ENCODE measurements at places on chromosomes 1 and 21.
A peak's percentile ranks its signal among the peaks of the same experiment; 100 is the strongest.

GRCh38 chr1:77889671-77890070, 1.2 kb downstream of the NEXN start:
- DNase-seq, result no peak

DNA sequence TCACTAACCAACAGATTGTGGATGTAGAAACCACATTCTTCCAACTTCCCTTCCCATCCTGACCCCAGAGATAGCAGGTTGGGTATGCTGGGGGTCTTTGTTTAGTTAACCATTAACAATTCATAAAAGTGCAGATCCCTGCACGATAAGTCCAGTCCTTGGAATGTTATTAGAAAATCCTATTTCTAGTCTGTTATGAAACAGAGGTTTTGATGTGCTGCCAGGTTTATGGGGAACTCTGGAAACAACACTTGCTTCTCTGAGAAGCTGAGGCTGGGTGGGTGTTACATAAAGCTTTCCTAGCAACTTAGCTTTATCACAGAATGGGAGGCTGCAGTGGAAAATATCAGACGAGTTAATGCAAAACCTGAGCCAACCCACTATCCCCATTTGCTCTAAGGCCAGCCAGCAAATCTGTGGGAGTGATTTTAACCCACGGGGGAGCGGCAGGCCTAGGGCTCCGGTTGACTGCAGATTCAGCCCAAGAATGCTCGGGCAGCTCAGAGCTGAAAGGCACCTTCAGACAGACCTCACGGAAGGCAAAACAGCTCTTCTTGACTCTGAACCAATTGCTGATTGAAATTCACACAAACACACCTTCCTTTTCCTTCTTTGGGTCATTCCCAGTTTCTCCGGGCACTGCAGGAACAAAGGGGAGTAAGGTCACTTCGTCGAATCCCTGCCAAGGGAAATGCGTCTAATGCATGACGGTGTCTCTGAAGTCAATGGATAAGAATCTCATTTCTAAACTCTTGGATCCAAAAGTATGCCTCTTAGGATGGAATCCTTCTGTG, 111.7 kb upstream of the IRF2BP2 start:
- peak; percentile 76 for DNase-seq

DNA sequence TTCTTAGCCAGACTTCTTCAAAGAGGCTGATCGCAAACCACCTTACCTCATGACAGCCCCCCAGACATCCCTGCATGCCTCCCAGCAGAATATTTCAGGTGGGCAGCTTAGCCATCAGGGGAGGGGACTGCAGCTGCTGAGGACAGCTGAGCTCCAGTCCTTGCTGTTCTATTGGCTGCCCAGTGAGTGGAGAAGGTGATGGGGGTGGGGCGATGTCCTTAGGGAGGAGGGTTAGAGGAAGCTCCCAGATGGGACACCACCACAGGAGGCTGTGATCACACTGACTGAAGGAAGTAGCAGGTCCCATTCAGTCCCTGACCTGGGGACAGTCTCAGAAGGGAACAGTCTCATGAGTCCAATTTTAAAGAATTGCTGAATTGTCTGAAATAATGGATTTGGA, 38.3 kb downstream of the GJA5 start:
- no peak for DNase-seq

- DNase-seq, result no peak
These were observed 12.8 kb upstream of the KAZN start for GRCh38 chr1:14585728-14586127.

- no peak for DNase-seq
These were observed 4.0 kb downstream of the EDN2 start for GRCh38 chr1:41480204-41481108.

DNA sequence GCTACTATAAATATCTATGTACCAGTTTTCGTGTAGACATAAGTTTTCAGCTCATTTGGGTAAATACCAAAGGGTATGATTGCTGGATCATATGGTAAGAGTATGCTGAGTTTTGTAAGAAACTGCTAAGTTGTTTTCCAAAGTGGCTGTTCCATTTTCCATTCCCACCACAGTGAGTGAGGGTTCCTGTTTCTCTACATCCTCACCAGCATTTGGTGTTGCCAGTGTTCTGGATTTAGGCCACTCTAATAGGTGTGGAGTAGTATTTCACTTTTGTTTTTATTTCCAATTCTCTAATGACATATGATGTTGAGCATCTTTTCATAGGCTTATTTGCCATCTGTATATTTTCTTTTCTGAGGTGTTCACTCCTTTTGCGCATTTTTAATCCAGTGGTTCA, 112.2 kb downstream of the GALNT2 start:
- DNase-seq, result no peak

GRCh38 chr21:35039595-35040289, 9.4 kb downstream of the RUNX1 start:
- no peak for DNase-seq

DNA sequence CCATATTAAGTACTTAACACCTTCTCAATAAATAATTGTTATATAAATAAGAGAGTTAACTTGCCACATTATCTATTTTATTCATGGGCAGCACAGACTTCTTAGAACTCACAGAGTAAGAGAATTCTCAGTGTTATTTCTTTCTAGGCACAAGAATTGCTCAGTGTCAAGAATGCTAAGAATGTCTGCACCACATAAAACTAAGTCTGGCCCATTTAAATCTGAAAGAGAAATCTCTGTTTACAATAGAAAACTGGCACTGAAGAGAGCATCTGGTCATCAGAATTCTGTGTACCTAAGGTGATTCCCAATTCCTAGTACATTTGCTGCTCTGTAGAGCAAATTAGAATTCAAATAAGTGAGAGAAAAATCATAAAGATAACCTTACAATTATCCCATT, 3.8 kb downstream of the OR10K2 start:
- DNase-seq, result no peak

DNA sequence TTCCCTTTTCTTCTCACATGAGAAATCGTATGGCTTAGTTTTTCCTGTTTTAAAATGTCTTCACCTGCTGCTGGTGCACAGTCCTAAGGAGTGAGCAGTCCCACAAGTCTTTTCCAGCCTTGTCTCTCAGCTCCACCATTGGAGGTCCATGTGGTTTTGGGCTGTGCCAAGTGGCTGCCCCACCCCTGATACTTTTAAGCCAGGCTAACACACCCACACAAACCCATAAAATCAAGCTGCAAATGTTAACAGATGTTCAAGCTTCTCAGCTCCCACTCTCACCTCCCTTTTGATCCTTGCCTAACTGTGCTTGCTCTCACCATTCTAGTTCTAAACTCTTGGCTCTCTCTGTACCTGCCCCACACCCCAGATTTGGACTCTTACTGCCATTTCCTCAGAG, 74.5 kb upstream of the COL24A1 start:
- DNase-seq, result no peak

DNA sequence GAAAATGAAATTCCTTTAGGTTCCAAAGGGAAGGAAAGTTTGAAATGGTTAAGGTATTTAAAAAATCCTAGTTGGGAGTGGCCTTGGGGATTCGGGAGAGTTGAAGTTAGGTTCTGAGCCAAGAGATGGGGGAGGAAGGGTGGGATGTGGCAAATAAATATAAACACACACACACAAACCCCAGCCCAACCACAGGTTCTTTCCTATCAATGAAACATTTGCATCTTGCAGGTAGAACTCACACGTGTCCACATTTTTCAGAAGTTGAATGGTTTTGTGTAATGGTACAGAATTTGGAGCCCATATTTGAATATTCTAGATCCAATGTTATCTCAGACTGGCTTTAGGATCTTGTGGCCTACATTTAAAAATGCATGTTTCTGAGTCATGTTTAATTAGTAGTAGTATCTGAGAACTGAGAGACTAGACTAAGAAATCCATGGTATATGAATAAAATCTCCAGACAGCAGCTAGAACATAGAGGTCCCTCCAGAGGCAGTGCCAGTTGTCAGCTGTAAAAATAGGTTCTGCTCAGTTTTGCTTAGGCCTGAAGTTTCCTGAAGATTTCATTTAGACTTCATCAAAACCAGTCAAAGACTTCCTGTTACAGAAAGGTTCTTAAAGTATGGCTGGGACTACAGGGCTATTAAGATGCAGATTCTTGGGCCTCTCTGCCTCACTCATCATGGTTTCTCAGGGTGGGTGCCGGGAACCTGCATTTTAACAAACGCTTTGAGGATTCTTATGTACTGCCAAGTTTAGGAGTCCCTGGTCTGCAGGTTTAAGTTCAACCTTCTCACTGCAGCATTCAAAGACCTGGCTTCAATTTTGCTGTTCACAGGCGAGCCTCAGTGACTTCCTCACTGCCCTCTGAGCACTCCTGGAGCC, 21.3 kb downstream of the RUNX1 start:
- no peak for DNase-seq

- DNase-seq, result no peak
These were observed 95.5 kb downstream of the SDCCAG8 start for GRCh38 chr1:243351337-243351736.

- DNase-seq, result peak; percentile 92
These were observed 8.5 kb downstream of the FBXO2 start for GRCh38 chr1:11645670-11646265.

DNA sequence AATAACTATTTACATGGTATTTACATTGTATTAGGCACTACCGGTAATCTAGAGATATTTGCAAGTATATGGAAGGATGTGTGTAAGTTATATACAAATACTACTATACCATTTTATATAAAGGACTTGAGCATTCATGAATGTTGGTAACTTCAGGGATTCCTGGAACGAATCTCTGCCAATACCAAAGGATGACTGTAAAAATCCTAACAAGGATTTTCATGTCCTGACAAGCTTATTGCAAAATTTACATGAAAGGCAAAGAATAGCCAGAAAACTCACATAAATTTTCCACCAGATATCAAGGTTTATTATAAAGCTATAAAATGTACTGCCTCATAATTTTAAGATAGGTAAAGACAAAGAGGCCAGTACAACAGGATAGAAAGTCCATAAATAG, 325.2 kb upstream of the NRIP1 start:
- no peak for DNase-seq

DNA sequence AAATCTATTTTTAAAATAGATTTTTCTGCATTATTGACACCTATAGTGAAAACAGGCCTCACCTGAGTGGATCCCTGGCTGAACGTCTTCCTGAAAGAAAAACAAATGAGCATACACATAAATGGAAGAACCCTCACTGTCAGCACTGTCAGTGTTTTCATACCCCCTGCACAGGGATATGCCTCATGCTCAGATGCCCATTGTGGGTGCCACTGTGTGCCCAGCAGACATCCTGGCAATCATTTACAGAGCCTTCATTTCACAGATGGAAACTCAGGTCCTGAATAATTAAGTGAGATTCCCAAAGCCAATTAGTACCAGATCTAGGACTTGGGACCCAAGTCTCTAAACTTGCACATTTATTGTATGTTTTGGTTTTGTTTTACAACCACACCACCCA, 19.9 kb downstream of the FCRL1 start:
- DNase-seq, result no peak

DNA sequence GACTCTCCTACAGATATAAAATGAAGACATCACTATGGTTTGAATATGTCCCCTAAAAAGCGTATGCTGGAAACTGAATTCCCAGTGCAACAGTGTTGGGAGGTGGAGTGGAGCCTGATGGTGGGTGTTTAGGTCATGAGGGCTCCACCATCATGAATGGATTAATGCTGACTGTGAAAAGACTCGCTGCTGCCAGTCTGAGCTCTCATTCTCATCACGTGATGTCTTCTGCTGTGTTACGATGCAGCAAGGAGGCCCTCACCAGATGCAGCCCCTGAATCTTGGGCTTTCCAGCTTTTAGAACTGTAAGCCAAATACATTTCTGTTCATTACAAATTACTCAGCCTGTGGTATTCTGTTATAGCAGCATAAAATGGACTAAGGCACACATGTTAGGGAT, 73.8 kb upstream of the PPP2R5A start:
- no peak for DNase-seq

- DNase-seq, result no peak
These were observed 189.4 kb upstream of the PALMD start for GRCh38 chr1:99456536-99456935.

DNA sequence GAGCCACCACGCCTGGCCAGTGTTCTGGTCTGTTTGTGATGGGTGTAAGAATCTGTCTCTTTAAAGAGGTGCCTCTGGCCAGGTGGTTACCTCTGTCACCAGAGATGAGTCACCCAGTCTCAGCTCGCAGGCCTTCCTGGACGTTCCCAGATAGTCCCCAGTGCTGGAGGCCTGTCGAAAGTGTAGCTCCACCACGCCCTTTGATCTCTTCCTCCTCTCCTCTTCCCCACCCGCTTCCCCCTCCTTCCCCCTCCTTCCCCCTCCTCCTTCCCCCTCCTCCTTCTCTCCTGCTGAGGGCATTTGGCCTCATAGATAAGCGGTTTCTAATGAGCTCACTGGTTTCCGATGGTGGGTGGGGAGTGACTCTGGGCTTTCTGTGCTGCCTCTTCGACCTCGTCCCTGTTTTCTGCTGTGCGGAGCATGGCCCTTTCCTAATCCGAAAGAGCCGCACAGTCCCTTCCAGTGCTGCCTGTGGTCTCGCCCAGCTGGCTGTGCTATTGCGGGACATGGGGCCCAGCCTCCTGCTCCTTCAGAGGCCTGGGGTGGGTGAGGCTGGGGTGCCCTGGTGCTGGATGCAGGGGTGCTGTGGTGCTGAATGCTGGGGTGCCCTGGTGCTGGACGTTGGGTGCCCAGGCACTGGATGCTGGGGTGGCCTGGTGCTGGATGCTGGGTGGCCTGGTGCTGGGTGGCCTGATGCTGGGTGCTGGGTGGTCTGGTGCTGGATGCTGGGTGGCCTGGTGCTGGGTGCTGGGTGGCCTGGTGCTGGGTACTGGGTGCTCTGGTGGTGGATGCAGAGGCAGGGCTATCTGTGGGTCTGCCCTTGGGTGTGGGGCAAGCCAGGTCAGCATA, 19.2 kb downstream of the AGPAT3 start:
- DNase-seq, result no peak

GRCh38 chr1:110390692-110391245, at the start of gene SLC16A4:
TSS of gene SLC16A4 (minus strand) at chr1:110391026. CDS start at chr1:110389323, 1,703 bp downstream.
- DNase-seq, result peak; percentile 19

DNA sequence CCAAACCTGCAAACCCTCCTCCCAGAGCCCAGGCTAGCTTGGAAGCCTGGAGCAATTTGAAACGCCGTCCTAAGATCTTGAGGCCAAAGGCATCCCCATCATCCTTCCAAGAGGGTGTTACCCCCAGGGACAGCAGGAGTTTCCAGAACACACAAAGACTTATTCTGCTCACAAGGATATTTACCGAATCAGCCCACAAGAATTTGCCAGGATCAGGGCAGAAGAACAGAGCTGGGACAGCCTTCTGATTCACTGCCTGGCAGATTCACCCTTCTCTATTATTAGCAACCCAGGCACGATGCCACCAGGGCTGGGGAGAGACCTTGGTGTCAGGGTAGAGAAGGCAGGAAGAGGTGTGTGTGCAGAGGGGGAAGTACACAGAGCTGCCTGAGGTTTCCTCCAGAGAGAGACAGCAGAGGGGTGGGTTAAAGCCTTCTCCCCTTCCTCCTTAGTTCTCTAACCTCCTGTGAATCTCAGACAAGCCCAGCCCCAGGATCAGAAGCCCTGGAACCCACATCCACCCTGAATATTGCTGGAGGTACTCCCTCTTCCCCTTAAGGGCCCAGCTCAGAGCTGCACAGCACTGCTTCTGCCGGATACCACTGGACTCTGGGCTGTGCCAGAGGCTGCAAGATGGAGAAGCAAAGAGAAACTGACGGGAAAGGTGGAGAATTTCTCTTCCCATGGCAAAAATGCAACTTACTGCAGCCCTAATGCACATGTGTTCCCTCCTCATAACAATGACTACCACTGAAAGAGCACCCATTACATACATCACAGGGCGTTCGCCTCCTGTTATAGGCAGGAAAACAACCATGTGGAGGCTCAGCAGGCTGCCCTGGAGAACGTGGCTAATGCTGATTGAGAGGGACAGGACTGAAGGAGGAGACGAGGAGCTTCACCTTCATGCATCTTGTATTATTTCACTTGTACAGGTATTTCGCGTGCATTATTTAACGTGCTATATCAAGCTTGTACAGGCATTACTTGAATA, 61.8 kb downstream of the ITPKB start:
- DNase-seq, result peak; percentile 98

Data from pons (tissue), 1 donor.